ENCODE measurements at places on chromosomes 6 and 20.

GRCh38 chr20:47857569-47858464 is 72.5 kb upstream of the SULF2 start:
- DNase-seq, result no peak

DNA sequence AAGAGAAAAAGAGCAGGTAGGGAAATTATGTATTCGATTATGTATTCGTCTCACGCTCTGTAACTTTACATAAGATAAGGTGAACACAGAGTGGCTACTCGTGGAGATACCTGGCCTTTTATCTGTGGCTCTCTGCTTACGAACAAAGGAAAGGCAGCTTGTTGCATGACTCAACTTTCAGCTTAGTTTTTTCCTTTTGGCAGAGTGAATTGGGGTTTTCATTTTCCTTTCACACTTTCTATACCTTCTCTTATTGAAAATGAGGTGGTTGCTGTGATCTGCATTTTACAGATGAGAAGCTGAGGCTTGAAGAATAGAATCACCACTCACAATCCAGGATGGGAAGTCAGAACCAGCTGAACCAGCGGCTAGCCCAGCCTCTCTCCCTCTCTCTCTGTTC is 13.3 kb upstream of the KCNK15 start:
- no peak for DNase-seq

DNA sequence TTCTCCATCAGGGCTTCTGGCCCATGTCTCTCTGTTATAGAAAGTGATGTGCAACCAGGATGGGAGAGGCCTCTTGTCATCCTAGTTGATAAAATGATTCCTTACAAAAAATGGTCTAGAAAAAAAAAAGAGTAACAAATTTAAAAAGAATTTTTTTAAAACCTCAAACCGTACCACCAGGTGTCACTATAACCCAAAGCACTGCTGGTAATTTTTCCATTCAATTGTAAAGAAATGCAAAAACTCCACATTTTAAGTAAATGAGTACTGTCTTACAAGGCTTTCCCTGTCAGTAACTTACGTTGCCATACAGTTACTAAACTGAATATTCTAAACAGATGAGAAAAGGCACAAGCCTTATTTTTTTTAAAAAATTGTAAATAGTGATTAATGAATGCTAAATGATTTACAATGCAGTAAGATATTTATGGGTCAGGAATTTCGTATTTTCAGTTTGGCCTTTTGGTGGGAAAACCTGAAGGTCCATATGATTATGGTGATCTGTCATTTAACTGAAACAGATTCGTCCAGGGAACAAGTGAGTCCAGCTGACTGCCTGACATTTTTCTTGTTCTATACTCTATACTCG is 95.4 kb downstream of the OGFRL1 start:
- no peak for DNase-seq

GRCh38 chr6:85136310-85136709 is 313.6 kb upstream of the NT5E start:
- DNase-seq, result no peak

- DNase-seq, result no peak
Measured at GRCh38 chr6:35544769-35545361, 32.2 kb upstream of the TULP1 start.

DNA sequence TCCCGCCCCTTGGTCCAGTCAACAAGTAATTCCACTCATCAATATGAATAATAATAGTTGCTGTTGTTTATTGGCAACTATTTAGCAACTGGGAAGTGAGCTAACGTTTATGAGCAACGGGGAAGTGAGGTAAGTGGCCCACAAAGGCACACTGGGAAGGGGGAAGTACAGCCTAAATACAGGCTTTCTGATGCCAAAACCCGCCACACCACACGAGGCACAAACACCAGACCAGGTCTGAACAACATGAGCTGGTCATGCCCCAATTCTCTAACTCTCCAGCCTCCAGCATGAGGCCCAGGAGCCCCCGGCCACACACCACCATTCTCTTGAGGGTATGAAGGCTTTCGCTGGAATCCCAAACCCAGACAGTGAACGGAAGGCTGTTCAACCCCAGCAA is 50.8 kb downstream of the PREX1 start:
- no peak for DNase-seq
